ENCODE measurements at places on chromosomes 7 and 10.

DNA sequence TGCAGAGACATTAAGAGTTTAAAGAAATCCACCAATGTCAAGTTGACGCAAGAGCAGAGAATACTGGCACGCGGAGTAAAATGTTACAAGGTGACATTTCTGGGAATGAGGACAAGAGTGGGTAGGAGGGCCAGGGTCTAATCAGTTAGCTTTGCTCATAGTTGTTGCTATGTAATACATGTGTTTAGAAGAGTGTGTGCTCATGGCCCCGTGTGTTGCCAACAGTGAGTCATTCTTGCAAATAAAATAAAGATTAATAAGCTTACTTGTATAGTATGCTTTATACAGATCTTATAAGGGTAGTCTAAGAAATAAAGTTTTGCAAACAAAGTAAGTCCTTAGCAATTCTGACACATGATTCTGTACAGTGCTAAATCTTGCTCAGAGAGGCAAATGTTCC lies 64.5 kb downstream of the DNMBP start:
- peak; percentile 83 for DNase-seq

DNA sequence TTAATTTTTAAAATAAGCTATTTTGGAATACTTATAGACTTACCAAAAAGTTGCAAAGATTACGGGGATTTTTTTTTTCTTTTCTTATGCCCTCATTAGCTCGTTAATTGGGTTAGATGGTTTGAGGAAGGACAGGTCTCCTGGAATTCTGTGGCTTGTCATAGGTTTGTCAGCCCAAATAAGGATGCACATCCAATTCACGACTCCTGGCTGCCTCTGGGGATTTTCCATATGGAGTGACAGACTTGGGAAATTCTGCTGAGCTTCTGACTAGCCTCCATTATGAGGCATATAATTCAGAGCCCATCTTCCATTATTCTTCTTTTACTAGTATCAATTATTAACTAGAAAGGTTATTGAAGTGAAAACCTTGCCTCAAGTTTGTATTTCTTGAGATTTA lies 102.1 kb downstream of the AUTS2 start:
- no peak for DNase-seq

DNA sequence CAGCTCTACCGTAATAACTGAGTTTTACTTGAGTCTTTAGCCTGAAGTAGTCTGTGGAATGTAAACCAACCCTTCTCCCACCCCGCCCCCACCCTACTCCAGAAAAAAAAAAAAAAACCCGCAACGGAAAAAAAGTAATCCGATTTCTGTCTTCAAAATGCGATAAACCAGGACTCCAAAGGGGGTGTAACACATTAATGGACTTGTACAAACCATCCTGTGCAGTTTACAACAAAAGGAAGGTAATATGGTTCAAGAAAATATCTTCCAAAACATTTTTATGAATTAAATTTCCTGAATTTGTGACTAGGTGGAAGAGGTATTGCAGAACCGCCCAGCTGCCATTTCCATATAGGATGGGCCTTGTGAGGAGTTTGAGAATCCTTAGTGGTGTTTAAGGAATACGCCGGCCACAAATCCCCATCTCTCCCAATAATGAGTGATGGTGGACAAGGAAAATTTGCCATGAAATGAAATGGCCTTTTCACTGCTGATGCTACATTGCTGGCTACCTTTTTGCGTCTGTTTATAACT lies 10.6 kb downstream of the SKIDA1 start:
- peak; percentile 24 for DNase-seq

GRCh38 chr10:111598433-111599059 lies 521.7 kb downstream of the ADRA2A start:
- peak; percentile 17 for DNase-seq

- no peak for DNase-seq
Observed at GRCh38 chr7:107122486-107122911, 46.3 kb upstream of the HBP1 start.

DNA sequence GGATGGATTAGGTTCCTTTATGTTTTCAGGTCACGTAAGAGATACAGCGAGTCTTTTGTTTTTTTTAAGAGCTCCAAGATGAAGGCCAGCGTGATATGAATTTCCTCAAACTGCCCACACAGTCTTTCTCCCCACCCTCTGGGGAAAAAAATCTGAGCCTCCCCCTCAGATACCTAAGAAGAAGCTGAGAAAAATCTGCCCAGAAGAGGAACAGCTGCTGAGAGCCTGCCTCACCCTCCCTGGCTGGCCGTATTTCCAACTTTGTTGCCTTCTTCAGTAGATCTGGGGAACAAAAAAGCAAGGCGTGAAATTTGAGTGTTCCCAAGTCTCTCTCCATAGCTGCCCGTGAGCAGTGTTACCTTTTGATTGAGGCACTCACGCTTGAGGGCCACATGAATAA lies 208.1 kb downstream of the KIAA1217 start:
- no peak for DNase-seq

GRCh38 chr10:30048768-30049517 lies 10.4 kb downstream of the JCAD start:
- DNase-seq, result no peak

DNA sequence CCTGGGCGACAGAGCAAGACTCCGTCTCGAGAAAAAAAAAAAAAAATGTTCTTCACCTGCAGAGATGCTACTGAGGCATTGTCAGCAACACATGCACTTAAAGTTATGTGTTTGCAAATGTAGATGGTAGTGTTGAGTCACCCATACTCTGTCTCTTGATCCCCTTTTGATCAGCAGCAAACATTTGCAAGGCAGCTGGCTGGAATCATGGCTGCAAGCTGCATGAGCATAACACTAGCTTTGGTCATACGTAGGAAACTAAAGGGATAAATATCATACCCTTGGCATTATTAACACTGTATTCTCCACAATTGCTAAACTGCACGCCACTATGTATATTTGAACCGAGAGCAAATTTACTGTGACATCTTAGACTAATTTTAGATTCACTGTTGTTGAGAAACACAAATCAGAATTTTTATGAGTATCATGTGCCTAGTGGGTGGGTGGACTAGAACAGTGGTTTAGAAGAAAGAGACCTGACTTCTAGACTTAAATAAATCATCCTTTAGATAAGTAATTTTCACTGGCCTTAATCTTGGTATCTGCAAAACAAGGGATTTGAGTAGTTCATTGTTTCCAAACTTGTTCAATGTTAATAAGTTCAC lies 229.3 kb upstream of the MEOX2 start:
- DNase-seq, result peak; percentile 44

- no peak for DNase-seq
Observed at GRCh38 chr7:5330288-5330687, 47.5 kb downstream of the SLC29A4 start.

GRCh38 chr7:121178869-121179497 lies 149.8 kb upstream of the WNT16 start:
- no peak for DNase-seq

DNA sequence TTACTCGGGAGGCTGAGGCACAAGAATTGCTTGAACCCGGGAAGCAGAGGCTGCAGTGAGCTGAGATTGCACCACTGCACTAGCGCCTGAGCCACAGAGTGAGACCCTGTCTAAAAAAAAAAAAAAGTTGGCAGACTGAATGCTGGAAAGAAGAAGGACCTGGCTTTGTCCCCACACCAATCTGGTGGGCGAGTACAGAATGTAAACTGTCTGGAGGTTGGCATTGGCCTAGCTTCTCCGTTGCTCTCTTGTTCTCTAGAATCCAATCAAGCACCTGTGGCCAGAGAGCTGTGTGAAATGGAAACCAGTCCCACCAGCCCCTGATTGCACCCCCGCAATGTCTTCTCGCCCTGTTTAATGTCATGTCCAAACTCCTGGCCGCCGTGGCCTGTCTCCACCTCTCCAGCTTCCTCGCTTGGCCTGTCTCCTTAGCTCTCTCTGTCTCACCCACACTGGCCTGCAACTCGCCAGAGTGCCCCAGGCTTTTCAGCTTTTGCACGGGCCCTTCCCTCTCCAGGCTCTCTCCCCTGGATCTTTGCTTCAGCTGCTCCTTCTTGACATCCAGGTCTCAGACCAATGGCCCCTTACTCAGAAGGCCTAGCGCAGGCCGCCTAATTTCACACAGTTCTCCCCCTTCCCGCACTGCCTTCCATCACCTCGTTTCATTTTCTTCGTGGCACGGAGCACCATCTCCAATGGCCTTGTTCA lies 670 bp upstream of the AGK start:
- DNase-seq, result peak; percentile 43

GRCh38 chr7:103764901-103765300 lies 224.6 kb downstream of the RELN start:
- no peak for DNase-seq

GRCh38 chr10:100942229-100942628 lies 27.1 kb upstream of the SEMA4G start:
- DNase-seq, result no peak

- no peak for DNase-seq
Observed at GRCh38 chr10:89097226-89097625, 106.6 kb downstream of the FAS start.

GRCh38 chr7:116762971-116763370 lies 91.0 kb downstream of the MET start:
- no peak for DNase-seq

GRCh38 chr7:113774182-113774807 lies 144.5 kb downstream of the PPP1R3A start:
- peak; percentile 63 for DNase-seq
